ENCODE measurements at places on chromosomes 3 and 15. TPM values are rescaled to one million over a fixed set of nuclear protein-coding genes. Genes with fewer than 3 reads are reported as not detected.

The INKA1 gene
- total RNA-seq, result 0.26 TPM

The RAB6B gene
- 0.30 TPM for total RNA-seq

The SYNM gene
- 15.1 TPM for total RNA-seq

The KLHL40 gene
- not detected for total RNA-seq

The FOXB1 gene
- 0.09 TPM for total RNA-seq

The FAM107A gene
- not detected for total RNA-seq

The CYP1A2 gene
- not detected for total RNA-seq

The CLRN1 gene
- not detected for total RNA-seq

The MOBP gene
- not detected for total RNA-seq

All from NCI-H460 (cell line).